ENCODE measurements at places on chromosomes 4 and X.
A peak's percentile ranks its signal among the peaks of the same experiment; 100 is the strongest.

DNA sequence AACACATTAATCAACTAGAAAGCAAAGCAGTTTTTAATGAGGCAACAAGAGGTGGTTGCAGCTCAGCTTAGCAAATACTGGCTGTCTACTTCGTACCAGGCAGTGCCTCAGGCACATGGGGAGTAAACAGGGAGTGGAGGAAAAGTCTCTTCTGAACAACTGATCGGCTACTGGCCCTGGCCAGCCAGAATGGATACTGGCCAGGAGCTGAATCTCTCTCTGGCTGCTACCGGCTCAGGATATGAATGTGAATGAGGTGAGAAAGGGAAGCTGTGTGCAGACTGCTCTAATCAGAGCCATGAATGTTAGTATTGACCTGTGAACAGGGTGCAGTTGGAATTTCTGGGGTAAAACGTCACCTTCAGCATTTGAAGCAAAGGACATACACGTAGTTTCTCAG, 77.3 kb downstream of the STK32B start:
- no peak for DNase-seq

DNA sequence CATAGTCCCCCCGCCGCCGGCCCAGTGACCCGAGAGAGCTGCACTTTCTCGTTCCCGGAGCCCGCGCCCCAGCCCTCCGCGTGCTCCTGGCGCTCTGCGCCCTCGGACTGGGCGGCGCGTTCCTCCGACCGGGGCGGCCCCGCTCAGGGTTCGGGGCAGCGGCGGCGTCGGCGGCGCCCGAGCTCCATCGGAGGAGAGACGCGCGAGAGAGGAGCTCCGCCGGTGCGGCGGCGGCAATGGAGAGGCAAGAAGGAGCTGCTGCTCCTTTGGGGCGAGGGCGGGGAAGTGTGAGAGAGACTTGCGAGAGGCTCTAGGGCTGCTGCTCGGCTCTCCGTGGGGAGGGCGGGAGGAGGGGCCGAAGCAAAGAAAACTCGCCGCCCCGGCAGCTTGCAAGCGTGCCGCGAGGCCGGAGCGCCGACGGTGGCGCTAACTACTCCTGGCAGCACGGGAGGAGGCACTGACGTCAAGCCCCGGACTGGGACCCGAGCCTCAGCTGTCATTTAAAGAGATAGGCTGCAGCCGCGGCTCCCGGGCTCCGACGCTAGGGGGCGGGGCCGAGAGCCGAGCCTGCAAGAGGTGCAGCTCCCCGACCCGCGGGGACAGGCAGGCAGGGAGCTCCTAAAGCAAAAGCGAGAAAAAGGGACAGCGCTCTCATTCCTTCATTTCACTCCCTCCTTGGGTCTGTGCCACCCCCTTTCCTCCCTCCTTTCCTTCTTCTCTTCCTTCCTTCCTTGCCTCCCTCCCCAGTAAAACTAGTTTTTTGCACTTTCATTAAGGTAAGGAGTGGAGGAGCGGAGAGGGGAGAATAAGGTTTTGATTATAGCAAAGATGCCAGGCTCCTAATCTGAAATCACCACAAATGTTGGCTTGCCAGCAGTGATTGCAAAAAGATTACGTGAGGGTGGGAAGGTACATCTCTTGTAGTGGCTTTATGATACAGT, at the start of gene KCTD8:
KCTD8 (minus strand) TSS at position 289 of the 941 bp plus-strand sequence.
- peak; percentile 62 for DNase-seq

DNA sequence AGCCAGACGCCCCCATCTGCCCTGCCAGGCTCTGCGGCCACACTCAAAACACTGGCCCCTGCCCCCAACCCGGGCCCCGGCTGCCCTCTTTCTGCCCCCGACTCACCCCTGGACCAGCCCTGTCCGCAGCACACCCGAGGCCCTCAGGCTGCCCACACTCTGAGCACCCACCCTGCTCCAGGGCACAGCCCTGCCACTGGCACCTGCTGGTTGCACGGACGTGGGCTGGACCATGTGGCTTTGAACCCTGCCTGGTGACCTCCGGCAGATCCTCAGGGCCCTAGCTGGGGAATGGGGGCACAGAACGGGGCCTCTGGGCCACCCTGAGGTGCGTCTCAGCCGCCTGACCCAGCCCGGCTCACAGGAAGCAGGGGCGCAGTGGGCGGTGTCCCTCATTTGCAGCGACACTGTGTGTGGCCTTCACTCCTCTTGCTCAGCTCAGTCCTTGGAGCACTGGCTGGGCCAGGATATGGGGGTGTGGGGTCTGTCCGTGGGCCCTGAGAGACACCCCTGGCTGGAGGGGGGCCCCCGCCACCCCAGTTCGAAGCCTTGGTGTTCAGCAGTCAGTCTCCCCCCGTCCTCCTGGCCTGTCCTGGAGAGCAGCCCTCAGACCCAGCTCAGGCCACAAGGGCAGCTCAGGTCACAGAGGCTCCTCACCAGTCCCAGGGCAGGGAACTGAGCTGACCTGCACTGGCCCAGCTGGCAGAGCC, 73.2 kb downstream of the FAM53A start:
- DNase-seq = no peak

DNA sequence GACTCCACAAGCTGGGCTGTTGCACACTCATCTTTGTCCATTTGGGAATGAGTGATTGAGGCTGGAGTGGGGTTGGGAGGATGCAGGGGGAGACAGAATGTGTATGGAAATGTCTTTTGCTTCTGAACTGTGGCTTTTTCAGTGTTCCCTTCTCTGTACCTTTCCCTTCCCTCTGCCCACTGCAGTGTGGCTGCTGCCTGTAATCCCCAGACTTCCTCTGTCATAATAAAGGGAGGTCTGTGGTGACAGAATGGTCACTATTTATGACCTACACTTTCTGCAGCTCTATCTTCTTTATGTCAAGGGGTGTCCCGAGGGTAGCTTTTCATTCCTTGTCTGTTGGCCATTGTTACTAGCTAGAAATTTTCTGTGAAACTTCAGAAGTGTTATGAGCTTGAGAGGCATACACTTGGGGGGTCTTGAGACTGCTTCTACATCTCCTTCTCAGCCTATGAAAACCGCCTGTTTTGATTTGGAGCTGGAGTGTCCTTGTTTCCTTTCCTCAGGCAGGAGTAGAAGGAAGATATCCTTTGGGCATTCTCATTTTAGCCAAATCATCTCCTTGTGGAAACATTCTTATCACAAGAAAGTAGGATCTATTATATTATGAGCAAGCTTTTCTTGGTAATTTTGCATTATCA, 63.0 kb downstream of the ANK2 start:
- no peak for DNase-seq

- DNase-seq = no peak
These were observed 1049.8 kb upstream of the GRIA3 start for GRCh38 chrX:122134291-122134690.

DNA sequence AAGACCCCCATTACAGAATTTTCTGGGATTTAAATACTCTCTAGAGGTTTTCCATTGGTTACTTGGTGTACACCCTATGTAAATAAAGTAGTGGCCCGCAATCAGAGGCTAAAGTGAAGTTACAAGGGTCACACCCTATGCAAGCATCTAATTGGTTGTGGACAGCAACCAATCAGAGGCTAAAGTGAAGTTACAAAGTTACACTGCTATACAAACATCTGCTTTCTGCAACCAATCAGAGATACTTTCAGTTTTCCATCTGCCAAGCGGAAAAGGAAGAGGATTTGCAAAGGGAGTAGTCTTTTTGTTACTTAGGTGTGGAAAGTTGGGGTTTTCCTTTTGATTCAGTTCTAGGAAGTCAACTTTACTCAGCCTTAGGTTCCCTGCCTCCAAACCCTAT, 2.0 kb upstream of the ATRX start:
- no peak for DNase-seq

DNA sequence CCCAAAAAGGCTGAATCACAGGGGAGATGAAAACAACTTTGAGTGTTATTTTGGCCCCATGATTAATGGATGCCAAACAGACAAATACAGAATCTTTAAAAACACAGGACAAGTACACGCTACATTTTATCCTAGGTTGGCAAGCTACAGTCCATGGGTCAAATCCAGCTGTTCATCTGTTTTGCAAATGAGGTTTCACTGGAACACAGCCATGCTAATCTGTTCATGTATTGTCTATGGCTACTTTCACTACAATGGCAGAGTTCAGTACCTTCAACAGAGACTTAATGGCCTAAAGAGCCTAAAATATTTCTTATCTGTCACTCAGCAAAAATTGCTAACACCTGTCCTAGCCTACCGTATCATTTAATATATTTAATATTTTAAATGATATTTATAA, 1548.5 kb upstream of the IGFBP7 start:
- no peak for DNase-seq

DNA sequence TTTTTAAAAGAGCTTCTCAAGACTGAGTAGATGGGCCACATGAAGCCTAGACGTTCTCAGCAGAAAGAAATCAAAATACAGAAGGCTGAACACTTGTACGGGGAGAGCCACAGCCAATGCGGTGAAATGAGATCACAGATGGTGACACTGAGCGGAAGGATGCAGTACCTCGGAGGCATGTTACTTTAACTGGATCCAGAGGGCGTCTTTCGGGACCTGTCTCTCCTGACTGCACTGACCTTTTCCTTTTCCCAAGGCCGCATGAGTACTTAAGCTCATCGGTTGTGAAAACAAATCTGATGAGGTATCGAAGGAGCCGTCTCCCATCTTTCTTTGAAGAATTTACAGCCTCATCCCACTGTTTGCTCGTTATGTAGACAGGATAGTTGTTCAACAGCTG, 32.6 kb downstream of the BEND4 start:
- DNase-seq = no peak
